ENCODE measurements at places on chromosomes 7 and 10. TPM values are rescaled to one million over a fixed set of nuclear protein-coding genes. Genes with fewer than 3 reads are reported as not detected.

DNA sequence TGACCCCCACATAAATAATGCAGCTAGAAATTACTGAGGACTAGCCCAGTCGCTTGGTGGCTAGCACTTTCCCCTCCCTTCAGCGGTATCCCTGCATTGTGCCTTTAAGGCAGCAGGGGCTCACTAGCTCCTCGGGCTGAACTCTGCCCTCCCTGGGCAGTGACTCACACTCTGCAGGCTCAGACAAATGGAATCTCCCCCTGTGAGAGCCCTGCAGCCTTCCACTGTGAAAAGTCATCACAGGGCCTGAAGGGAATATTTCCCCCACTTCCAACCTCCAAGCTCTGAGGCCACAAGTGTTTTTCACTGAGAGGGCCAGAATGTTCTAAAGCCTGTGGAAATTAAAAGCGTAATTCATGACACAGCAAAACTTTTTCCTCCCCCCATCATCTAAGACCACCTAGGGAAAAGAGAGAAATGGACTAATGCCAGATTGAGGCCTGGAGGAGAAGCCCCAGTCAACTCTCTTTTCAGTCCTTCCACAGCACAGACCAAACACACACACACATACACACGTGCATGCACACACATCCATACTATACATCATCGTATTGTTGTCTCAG is 93.6 kb upstream of the COL1A2 start:
- peak overlapping the region; percentile 92 for H3K27ac ChIP-seq
- peak; percentile 99 for DNase-seq
- peak overlapping the region; percentile 25 for H3K4me3 ChIP-seq

DNA sequence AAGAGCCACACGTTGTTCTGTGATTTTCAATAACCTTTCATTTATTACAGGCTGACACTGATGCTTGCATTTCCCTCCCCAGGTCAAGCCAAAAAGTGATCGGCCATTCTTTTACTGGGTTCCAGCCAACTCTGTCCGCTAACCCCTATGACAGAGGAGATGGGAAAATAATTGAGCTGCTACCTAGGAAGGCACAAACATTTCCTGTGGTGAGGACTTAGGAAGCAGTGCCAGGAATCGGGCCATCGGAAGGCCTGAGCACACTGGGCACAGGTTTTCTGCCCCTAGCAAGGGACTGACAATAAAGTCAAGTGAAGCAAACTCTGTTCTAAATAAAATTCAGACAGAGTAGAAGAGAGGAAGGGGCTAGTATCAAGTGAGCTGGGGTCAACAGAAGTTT is 313.0 kb upstream of the AOAH start:
- H3K27me3 ChIP-seq = no peaks in the 10 kb centered on the region
- H3K4me1 ChIP-seq = peaks cover 7% of the 10 kb centered on the region
- no peak for DNase-seq
- no peaks in the 10 kb centered on the region for H3K36me3 ChIP-seq
- H3K4me3 ChIP-seq = no peak overlapping the region

- no peaks in the 10 kb centered on the region for H3K4me1 ChIP-seq
- DNase-seq = no peak
- peaks cover 2% of the 10 kb centered on the region for H3K36me3 ChIP-seq
Observed at GRCh38 chr7:98215561-98216495, 4.6 kb downstream of the BHLHA15 start.

- H3K27ac ChIP-seq = no peak overlapping the region
- H3K4me3 ChIP-seq = no peak overlapping the region
- no peaks in the 10 kb centered on the region for H3K4me1 ChIP-seq
- no peaks in the 10 kb centered on the region for H3K27me3 ChIP-seq
Observed at GRCh38 chr7:159012353-159013069, 132.2 kb downstream of the VIPR2 start.

- H3K27ac ChIP-seq = no peak overlapping the region
- no peak overlapping the region for H3K4me3 ChIP-seq
- DNase-seq = peak; percentile 33
- H3K27me3 ChIP-seq = no peaks in the 10 kb centered on the region
- H3K4me1 ChIP-seq = no peaks in the 10 kb centered on the region
- no peaks in the 10 kb centered on the region for H3K36me3 ChIP-seq
Observed at GRCh38 chr7:113809581-113809980, 109.2 kb downstream of the PPP1R3A start.

GRCh38 chr10:63166742-63167258 is 33.7 kb downstream of the NRBF2 start:
- DNase-seq = peak; percentile 69
- H3K4me1 ChIP-seq = no peaks in the 10 kb centered on the region
- no peaks in the 10 kb centered on the region for H3K27me3 ChIP-seq
- no peaks in the 10 kb centered on the region for H3K36me3 ChIP-seq
- no peak overlapping the region for H3K4me3 ChIP-seq
- no peak overlapping the region for H3K27ac ChIP-seq

The WDR86 gene
- 1.0 TPM for total RNA-seq

- DNase-seq = no peak
- no peak overlapping the region for H3K4me3 ChIP-seq
- no peaks in the 10 kb centered on the region for H3K36me3 ChIP-seq
- H3K4me1 ChIP-seq = no peaks in the 10 kb centered on the region
- no peaks in the 10 kb centered on the region for H3K27me3 ChIP-seq
Observed at GRCh38 chr7:127474457-127474856, 81.9 kb upstream of the ZNF800 start.

- no peaks in the 10 kb centered on the region for H3K36me3 ChIP-seq
- H3K4me3 ChIP-seq = no peak overlapping the region
- DNase-seq = no peak
- no peak overlapping the region for H3K27ac ChIP-seq
- H3K4me1 ChIP-seq = no peaks in the 10 kb centered on the region
Observed at GRCh38 chr10:111705021-111705420, 478.5 kb downstream of the GPAM start.

DNA sequence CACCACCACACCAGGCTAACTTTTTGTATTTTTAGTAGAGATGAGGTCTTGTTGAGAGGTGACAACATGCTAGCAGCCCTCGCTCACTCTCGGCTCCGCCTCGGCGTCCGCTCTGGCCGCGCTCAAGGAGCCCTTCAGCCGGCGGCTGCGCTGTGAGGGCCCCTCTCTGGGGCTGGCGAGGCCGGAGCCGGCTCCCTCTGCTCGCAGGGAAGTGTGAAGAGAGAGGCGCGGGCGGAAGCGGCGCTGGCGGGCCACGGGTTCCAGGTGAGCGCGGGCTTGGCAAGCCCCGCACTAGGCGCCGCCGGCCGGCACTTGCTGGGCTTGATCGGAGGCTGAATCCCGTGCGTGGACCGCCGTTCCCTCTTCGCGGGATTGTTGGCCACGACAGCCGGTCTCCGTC is 83.0 kb downstream of the EEPD1 start:
- no peak for DNase-seq
- H3K27me3 ChIP-seq = no peaks in the 10 kb centered on the region
- no peaks in the 10 kb centered on the region for H3K4me1 ChIP-seq

- no peak overlapping the region for H3K27ac ChIP-seq
- H3K27me3 ChIP-seq = no peaks in the 10 kb centered on the region
- DNase-seq = no peak
- no peaks in the 10 kb centered on the region for H3K36me3 ChIP-seq
Observed at GRCh38 chr7:84060000-84060399, 134.6 kb downstream of the SEMA3A start.

The PLPP4 gene
- total RNA-seq = 0.26 TPM

- no peak for DNase-seq
- no peaks in the 10 kb centered on the region for H3K27me3 ChIP-seq
- H3K4me3 ChIP-seq = no peak overlapping the region
- no peak overlapping the region for H3K27ac ChIP-seq
Observed at GRCh38 chr10:6558759-6559461, 21.2 kb downstream of the PRKCQ start.

GRCh38 chr7:8963722-8964121 is 530.3 kb downstream of the NXPH1 start:
- DNase-seq = no peak
- no peaks in the 10 kb centered on the region for H3K27me3 ChIP-seq
- H3K27ac ChIP-seq = no peak overlapping the region
- no peaks in the 10 kb centered on the region for H3K4me1 ChIP-seq

DNA sequence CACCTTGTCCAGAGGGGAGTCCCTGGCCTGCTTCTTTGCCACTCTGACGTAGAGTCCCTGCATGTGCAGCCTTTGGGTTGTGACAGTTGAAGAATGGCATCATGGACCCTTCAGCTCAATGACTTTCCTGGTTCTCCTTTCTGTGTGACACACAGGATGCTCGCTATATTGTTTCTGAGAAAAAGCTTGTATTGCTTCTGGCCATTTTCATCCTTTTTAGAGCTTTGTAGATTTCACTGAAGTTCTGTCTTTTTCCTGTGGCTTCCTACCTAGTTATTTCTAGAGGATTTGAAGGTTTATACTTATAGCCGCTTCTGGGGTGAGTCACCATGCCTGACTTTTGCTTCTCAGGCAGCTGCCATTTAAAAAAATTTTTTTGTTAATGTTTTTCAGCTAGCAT is 27.0 kb downstream of the SND1 start:
- no peak overlapping the region for H3K27ac ChIP-seq
- H3K27me3 ChIP-seq = no peaks in the 10 kb centered on the region
- peak; percentile 49 for DNase-seq

All from fibroblast of lung (primary cell).